ENCODE measurements at places on chromosomes 11 and 22. TPM values are rescaled to one million over a fixed set of nuclear protein-coding genes. Genes with fewer than 3 reads are reported as not detected.
A peak's percentile ranks its signal among the peaks of the same experiment; 100 is the strongest.

Gene SAA1
- total RNA-seq = not detected

Gene POU2AF1
- total RNA-seq = not detected

Gene BTG4
- not detected for total RNA-seq

Gene SLC1A2
- 0.10 TPM for total RNA-seq

Gene PDE2A
- not detected for total RNA-seq

Gene MYO7A
- total RNA-seq = not detected

Gene DBX1
- not detected for total RNA-seq

DNA sequence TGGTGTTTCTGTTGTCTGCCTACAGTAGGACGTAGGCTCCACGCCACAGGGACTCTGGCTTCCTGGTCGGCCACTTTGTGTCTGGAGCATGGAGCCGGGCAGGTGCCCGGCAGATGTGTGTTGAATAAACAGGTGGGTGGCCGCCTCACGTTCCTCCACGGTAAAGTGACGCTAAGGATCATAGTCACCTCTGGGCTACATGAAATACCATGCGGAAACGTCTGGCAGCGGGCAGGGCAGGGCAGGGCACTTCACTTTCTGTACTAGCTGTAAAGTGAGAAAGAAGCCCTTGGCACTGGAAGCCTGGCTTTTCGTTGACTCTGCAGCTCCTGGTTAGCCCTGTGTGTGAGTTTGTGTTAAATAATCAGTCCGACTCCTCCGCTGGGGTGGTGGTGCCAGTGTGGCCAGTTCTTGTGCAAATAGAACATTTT, 52.4 kb downstream of the MCM5 start:
- H3K27ac ChIP-seq = no peak overlapping the region
- H3K27me3 ChIP-seq = peaks cover 13% of the 10 kb centered on the region
- H3K4me3 ChIP-seq = no peak overlapping the region

DNA sequence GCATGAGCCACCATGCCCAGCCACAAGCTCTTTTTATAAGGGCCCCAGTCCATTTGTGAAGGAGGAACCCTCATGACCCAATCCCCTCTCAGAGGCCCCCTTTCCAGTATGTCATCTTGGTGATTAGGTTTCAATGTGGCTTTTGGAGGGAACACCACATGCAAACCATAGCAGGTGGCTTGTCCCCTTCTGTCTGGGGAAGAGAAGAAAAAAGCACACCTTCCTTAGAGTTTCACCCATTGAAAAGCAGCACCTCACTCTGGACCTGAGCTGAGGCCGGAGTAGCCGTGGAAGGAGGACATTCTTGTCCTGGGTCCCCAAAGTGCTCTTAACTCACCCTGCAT, 25.4 kb downstream of the NEAT1 start:
- peaks cover 51% of the 10 kb centered on the region for H3K4me1 ChIP-seq
- peak overlapping the region; percentile 85 for H3K27ac ChIP-seq
- no peaks in the 10 kb centered on the region for H3K27me3 ChIP-seq
- no peak overlapping the region for H3K4me3 ChIP-seq
- DNase-seq = no peak

- peak; percentile 50 for DNase-seq
- peak overlapping the region; percentile 50 for H3K4me3 ChIP-seq
- peaks cover 51% of the 10 kb centered on the region for H3K27me3 ChIP-seq
These were observed 1.0 kb upstream of the CHRM1 start for GRCh38 chr11:62922189-62922589.

DNA sequence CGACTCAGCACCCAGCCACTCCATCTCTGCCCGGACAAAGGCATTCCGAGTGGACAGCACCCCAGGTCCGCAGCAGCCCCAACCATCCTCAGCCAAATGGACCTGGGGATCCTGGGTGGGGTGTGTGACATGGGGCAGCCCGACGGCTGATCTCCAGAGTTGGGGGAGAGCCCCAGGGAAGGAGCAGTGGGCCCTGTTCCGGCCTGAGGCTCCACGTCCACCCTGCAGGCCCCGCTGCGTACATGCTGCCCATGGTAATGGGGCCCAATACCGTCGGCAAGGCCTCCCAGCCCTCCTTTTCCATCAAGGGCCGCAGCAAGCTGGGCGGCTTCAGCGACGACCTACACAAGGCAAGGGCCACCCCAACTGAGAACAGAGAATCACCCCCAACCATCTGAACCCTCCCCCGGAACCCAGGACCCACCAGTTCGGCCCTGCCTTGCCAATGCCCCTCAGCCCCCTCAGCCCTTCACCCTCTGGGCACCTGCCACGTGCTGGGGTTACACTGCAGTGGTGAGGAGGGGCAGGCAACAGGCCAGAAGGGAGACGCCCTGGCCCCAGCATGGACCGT, 5.4 kb downstream of the SCGB1C1 start:
- H3K36me3 ChIP-seq = peaks cover 5% of the 10 kb centered on the region
- no peak overlapping the region for H3K27ac ChIP-seq
- no peaks in the 10 kb centered on the region for H3K27me3 ChIP-seq
- H3K4me3 ChIP-seq = no peak overlapping the region
- H3K4me1 ChIP-seq = peaks cover 5% of the 10 kb centered on the region

DNA sequence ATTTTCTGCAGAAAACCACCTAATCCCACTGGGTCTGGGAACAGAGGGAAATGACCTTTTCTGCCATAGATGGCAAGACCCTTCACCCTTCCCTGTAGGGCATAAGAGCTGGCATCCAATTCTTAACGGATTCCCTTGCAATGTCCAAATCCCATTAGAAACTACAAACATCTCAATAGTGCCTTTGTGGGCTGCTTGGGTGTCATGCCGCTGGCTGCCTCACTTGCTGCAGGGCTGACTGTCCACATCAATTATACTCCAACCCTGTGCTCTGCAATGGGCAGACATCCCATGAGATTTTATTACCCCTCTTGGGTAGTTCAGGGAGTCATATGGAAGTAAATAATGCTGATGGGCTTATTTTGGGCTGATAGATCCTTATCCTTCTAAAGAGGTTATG, 7.3 kb downstream of the GRAP2 start:
- DNase-seq = no peak

DNA sequence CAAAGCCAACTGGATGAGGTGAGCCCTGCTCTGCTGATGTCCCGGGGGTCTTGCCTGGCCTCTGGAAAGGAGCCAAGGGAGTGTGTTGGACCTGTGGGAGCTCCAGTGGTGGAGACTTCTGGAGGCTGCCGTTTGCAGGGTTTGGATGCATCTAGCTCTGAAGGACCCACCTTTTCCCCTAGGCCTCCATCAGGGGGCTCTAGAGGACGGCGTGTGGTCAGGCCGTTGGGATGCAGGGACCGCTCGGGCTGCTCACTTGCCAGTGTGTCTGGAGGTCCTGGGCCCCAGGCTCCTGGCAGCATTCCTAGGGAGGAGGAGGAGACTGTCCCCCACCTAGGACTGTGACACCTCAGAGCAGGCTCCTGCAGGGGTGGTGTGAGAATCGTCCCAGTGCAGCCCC, 58.3 kb downstream of the PRDM11 start:
- H3K4me1 ChIP-seq = peaks cover 46% of the 10 kb centered on the region
- peaks cover 22% of the 10 kb centered on the region for H3K36me3 ChIP-seq
- DNase-seq = no peak
- H3K27me3 ChIP-seq = no peaks in the 10 kb centered on the region
- H3K4me3 ChIP-seq = no peak overlapping the region
- no peak overlapping the region for H3K27ac ChIP-seq

- H3K27ac ChIP-seq = no peak overlapping the region
- H3K4me3 ChIP-seq = no peak overlapping the region
- H3K36me3 ChIP-seq = peaks cover 4% of the 10 kb centered on the region
- H3K27me3 ChIP-seq = peaks cover 7% of the 10 kb centered on the region
These were observed 10.8 kb downstream of the RIBC2 start for GRCh38 chr22:45424241-45424731.

- H3K27ac ChIP-seq = no peak overlapping the region
- peaks cover 2% of the 10 kb centered on the region for H3K36me3 ChIP-seq
- H3K4me1 ChIP-seq = no peaks in the 10 kb centered on the region
- H3K4me3 ChIP-seq = no peak overlapping the region
These were observed 161.3 kb downstream of the MYO18B start for GRCh38 chr22:25903294-25903693.

GRCh38 chr22:16699326-16699725, 106.7 kb upstream of the CCT8L2 start:
- no peaks in the 10 kb centered on the region for H3K36me3 ChIP-seq
- no peaks in the 10 kb centered on the region for H3K4me1 ChIP-seq
- no peak for DNase-seq
- H3K27ac ChIP-seq = no peak overlapping the region

DNA sequence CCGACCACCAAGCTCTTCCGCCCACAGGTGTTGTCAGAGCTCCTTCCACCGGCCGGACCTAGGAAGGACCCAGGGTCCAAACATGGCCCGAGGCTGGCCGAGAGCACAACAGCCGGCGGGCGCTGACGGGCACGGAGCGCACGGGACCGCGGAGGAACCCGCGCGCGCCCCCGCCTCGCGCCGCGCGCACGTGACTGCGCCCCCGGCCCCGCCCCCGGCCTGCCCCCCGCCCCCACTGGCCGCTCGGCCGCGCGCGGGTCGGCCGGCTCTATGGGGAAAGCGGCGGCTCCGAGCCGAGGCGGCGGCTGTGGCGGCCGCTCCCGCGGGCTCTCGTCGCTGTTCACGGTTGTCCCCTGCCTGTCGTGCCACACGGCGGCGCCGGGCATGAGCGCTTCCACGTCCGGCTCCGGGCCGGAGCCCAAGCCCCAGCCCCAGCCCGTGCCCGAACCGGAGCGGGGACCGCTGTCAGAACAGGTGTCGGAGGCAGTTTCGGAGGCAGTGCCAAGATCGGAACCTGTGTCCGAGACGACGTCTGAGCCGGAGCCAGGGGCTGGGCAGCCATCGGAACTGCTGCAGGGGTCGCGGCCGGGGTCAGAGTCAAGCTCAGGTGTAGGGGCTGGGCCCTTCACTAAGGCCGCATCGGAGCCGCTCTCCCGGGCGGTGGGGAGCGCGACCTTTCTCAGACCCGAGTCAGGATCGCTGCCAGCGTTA, at the start of gene OSBP2:
OSBP2 (plus strand) TSS at position 235 of the 711 bp plus-strand sequence; CDS start at position 271, 36 bp downstream.
- no peak within 1 kb of the TSS for H3K27ac ChIP-seq
- peak; percentile 92 for DNase-seq
- H3K4me3 ChIP-seq = peak within 1 kb of the TSS; percentile 76
- peaks cover 10% of the 10 kb centered on the region for H3K4me1 ChIP-seq

- H3K4me1 ChIP-seq = no peaks in the 10 kb centered on the region
- no peak overlapping the region for H3K4me3 ChIP-seq
- peak overlapping the region; percentile 54 for H3K27ac ChIP-seq
- DNase-seq = no peak
These were observed 40.7 kb downstream of the MOB2 start for GRCh38 chr11:1445741-1446445.

- no peaks in the 10 kb centered on the region for H3K27me3 ChIP-seq
- H3K36me3 ChIP-seq = peaks cover 5% of the 10 kb centered on the region
- no peak for DNase-seq
- H3K4me1 ChIP-seq = peaks cover 6% of the 10 kb centered on the region
- H3K4me3 ChIP-seq = no peak overlapping the region
These were observed 62.0 kb downstream of the C11orf91 start for GRCh38 chr11:33638608-33639007.

DNA sequence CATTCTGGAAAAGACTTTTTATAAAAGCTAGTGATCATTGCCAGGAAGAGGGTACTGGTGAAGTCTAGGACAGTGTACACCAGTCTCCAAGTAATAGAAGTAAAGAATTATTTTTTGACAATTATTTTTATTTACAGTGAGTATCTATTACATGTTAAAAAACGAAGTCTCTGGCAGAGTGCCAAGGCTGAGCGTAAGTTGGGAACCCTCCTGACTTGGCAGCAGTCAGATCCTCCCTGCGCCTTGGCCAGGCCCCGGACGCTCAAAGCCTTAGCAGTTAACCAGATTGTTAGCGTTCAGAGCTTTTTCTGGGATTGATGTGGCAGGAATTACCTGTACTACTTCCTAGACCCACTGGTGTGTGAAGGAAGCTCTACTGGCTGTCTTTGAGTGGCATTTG, 38.1 kb upstream of the CTTN start:
- no peak overlapping the region for H3K4me3 ChIP-seq
- peaks cover 26% of the 10 kb centered on the region for H3K4me1 ChIP-seq
- H3K27me3 ChIP-seq = no peaks in the 10 kb centered on the region
- peaks cover 20% of the 10 kb centered on the region for H3K36me3 ChIP-seq

DNA sequence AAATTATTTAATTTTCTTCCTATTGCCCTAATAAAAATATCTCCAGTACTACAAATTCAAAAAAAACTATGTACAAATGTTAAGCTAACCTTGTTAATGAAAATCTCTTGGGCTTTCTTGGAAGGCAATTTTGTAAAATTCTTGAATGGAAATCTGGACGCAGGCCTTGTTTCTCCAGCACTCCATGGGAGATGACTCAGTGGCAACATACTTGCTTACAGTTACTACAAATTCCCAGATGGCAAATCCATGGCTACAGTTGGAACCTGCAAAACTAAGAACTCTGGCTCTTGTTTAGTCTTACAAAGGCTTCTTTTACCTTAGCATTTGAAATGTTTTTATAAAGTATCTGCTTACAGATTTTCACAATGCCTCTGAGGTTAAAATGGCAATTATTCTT, 725.2 kb downstream of the DLG2 start:
- H3K36me3 ChIP-seq = no peaks in the 10 kb centered on the region
- H3K27me3 ChIP-seq = peaks cover 10% of the 10 kb centered on the region
- H3K4me1 ChIP-seq = no peaks in the 10 kb centered on the region
- DNase-seq = no peak
- H3K4me3 ChIP-seq = no peak overlapping the region

GRCh38 chr22:19879643-19879991, 24.9 kb upstream of the GNB1L start:
- no peaks in the 10 kb centered on the region for H3K36me3 ChIP-seq
- peaks cover 58% of the 10 kb centered on the region for H3K4me1 ChIP-seq
- H3K27ac ChIP-seq = peak overlapping the region; percentile 17
- peak; percentile 87 for DNase-seq
- no peaks in the 10 kb centered on the region for H3K27me3 ChIP-seq
- H3K4me3 ChIP-seq = no peak overlapping the region
